Left ventricle myocardium superior (tissue), 1 donor: ENCODE measurements at places on chromosomes 4 and X.
A peak's percentile ranks its signal among the peaks of the same experiment; 100 is the strongest.

GRCh38 chr4:18935659-18936345 is 914.2 kb upstream of the LCORL start:
- no peak for DNase-seq

DNA sequence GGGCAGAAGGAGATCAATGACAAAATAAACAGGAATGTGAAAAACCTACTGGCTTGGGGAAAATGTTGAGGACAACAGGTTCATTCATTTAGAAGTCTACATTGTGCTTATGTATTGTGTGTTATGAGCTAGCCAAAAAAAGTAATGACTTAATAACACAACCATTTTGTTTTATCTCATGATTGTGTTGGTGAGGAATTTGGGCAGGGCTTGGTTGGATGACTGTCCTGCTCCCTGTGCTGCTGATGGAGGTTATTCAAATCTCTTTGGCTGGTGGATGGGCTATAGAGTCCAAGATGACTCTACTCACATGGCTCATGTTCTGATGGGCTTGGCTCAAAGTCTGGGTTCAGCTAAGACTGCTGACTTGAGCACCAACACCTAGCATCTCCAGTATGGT is 116.3 kb downstream of the HS3ST1 start:
- no peak for DNase-seq

DNA sequence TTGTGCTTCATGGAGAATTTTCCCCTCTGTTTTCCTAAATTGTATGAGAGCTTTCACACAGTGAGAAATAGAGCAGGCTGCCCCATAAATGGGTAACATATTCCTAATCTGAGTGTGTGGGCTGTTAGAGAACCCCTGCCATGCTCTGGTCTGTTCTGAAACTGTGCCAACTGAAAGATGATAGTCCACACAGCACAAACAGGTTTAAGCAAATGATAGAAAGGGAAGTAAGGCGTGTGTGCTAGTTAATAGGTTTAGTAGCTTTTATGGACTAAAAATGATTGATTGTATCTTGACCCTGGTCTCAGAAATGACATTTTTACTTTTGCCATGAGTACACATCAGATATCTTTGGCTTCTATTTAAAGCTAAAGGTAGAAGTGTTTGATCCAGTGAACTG is 106.2 kb downstream of the PRRG1 start:
- no peak for DNase-seq

- DNase-seq: no peak
Measured at GRCh38 chrX:100445593-100445992, 35.5 kb upstream of the PCDH19 start.

DNA sequence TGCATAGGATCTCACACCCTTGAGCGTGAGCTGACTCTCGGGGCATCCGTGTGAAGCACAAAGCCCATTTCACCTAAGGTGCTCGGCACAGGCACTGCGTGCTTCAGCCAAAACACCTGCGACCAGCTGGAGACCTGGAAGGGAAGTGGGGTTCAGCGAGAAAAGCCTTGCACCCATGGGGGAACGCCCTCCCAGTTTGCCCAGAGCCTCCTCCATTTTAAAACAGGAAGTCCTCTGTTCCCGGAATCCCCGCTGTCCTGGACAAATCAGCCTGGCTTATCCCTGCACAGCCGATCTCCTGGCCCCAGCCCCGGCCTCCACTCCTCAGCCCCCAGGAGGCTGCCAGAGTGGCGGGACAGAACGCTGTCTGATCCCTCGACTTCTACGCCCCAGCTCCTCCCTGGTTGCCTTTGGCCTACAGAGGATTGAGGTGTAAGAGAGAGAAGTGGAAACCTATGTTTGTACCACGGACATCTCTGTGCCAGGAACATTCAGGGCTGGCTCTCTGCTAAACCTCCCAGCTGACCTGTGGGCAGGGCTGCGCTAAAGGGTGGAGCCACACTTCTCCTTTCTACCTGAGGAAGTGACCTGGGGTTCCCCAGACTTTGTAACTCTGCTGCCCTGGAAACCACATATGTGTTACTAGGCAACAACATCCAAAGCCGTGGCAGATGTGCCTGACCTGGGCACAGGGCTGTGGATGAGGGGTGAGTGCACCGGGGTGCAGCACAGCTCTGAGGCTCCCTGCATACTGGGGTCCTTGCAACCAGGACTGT is 3.8 kb upstream of the C4orf50 start:
- DNase-seq: no peak

DNA sequence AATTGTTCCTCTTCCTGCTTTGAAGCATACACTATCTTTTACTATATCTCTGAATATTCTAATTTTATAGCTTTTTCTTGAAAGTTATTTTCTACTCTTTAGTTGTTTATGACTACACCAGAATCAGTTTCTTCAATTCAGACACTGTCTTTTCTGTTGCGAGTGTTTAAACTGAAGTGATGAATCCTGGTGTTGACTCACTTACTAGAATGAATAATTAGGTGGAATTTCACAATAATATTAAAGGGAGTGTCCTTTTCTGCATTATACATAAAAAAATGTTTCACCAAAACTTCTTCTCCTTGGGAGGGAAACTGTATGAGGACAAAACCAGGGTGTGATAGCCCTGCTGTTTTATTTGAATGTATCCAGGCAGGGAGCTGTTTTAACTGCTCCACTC is 1383.1 kb downstream of the C4orf33 start:
- DNase-seq: no peak

GRCh38 chrX:132119821-132120515 is 7.9 kb downstream of the FRMD7 start:
- DNase-seq: no peak

- no peak for DNase-seq
Measured at GRCh38 chr4:26731351-26732035, 129.1 kb upstream of the STIM2 start.

DNA sequence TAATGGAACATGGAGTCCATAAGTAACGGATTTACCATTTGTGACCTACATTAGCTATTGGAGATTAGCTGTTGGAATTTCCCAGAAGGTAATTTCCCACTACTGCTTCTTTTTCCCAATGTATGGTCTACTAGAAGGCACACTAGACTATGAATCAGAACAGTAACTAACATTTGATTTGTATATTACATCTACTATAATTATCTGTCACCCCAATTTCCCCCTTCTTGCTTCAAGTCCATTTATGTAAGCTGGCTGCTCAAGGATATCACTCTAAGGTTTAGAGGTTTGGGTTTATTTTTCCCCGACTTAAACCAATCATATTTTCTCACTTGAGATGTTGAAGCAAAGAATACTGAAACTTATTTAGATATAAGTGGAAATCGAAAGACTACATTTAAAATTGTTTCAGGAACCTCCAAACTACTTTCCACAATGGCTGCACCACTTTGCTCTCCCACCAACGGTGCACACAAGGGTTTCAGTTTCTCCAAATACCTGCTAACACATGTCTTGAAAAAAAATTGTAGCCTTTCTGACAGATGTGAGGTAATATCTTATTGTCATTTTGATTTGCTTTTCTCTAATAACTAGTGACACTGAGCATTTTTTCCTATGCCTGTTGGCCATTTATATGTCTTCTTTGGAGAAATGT is 33.3 kb upstream of the H2AZ1 start:
- no peak for DNase-seq

DNA sequence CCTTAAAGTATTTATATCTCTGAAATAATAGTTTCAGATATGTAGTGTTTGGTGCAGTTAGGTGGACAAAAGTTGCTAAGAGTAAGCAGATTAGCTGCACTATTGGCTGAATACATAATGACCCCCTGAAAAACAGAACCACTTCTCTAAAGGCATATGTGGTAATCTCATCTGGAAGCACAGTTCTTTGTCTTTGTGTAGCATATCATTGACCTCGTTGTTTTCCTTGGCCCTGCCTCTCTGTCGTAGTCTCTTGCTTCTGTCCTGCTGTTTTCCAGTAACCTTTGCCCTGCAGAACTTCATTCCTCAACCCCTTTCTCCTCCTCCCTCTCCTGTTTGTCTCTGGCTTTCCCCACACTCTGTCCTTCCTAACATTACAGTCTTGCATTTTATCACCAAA is 41.4 kb downstream of the JADE3 start:
- no peak for DNase-seq

GRCh38 chrX:148811236-148811635 is 310.8 kb downstream of the AFF2 start:
- no peak for DNase-seq

DNA sequence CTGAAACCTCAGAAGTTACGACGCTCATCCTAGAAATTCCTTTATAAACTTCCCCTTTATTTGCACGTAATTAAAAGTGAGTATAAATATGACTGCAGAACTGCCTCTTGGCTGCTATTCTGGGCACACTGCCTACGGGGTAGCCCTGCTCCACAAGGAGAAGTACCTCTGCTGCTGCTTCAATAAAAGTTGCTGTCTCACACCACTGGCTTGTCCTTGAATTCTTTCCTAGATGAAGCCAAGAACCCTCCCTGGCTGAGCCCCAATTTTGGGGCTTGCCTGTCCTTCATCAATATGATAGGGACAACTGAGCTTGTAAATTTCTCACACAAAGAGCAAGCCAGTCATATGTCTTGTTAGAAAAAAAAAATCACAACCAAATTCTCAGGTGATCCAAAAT is 115.8 kb downstream of the VEGFC start:
- peak; percentile 39 for DNase-seq

GRCh38 chrX:86148024-86148511 is at the start of gene DACH2:
TSS of gene DACH2 (plus strand) at chrX:86148451.
- DNase-seq: peak; percentile 75

- no peak for DNase-seq
Measured at GRCh38 chrX:142977128-142977914, 48.4 kb upstream of the SPANXN4 start.

DNA sequence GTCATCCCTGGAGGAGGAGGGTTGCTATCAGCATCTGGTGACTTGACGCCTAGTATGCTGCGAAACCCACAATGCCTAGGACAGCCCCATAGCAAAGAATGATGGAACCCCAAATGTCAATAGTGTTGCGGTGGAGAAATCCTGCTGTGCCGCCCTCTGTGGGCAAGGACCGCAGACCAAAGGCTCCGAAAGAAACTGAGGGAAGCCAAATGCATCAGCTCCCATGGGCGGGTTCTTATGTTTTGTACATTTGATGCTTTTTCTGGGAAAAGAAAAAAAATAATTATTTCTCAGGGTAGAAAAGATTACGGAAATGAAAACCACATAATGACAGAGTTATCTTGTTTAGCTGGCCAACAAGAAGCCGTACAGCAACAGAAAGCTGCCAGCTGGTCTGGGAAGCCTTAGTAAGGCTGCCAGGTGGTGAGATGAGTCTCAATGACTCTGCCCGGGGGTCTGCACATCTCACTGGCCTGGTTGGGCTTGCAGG is 95.0 kb upstream of the TBL1X start:
- no peak for DNase-seq

DNA sequence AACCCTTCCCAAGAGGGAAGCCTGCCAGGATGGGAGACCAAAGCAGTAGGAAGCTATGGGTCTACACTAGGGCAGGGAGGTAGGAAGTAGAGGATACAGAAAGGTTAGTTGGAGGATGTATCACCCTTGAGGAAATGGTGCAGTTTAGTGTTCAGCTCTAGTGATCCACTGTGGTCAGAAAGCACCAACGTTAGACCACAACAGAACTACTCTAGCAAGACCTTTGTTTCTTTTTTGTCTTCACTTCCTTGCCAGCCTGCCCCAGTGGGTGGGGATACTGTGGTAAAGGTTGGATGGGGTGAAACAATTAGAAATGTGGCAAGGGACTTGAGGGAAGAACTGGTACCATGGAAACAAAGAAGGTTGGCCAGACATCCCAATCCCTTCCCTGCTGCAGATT is 83.3 kb downstream of the DDIT4L start:
- DNase-seq: no peak

DNA sequence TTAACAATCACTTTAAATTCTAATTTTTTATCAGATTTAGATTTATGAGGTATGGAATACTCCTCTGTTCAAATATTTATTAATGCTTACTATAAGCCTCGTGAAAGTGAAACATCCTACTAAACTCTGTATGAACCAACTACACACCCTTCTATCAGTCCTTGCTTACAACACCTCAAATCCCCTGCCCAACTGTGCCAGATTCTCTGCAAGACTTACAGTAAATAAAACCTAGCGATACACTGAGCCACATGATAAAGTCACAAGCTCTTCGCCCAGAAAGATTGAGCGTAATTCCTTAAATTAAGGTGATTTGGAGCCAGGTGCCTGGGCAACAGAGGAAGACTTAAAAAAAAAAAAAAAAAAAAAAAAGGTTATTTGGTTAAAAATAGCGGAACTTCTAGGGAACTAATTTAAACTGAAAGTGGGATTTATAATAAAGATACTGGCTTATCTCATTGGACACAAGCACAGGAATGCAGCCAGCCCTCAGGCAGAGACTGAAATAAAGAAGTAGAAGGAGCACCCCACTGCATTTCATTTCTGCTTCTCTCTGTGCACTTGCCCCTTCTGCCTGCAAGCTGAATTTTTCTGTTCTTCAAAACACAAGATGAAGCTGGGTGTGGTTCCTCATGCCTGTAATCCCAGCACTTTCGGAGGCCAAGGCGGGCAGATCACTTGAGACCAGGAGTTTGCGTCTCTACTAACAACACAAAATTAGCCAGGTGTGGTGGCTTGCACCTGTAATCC is 17.5 kb upstream of the C4orf36 start:
- no peak for DNase-seq

- DNase-seq: peak; percentile 65
Measured at GRCh38 chrX:75746891-75747639, 38.0 kb downstream of the MAGEE2 start.

GRCh38 chr4:94127707-94128328 is 79.8 kb upstream of the SMARCAD1 start:
- DNase-seq: no peak

DNA sequence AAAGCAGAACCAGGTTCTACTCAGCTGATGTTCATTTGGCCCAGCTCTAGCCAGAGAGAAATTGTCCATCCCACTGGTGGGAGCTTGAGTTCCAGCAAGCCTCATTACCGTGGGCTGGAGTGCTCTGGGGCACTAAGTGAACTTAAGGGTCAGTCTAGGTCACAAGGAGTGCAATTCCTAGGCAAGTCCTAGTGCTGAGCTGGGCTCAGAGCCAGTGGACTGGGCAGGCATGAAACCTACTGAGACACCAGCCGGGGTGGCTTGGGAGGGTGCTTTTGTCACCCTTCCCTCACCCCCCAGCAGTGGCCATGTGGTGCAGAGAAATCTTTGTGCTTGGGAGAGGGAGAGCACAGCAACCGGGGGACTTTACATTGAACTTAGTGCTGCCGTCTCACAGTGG is 39.4 kb downstream of the GSX2 start:
- DNase-seq: peak; percentile 55

- no peak for DNase-seq
Measured at GRCh38 chrX:155231163-155231562, 14.9 kb downstream of the VBP1 start.

- DNase-seq: no peak
Measured at GRCh38 chrX:139204571-139204897, 326.0 kb upstream of the F9 start.

DNA sequence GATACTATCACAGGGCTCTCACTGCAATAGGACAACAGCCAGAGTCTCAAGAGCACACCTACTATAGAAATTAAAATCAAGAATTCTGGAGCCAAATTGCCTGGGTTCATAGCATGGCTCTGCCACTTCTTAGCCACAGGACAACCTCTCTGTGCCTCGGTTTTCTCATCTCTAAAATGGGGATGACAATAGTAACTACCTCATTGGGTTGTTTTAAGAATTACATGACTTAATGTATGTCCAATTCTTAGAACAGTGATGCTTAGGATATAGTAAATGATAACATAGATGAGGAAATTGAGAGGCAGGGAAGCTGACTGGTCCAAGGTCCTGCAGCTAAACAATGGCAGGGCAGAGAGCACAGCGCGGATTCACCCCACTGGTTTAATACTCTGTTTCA is 11.0 kb upstream of the ODAPH start:
- DNase-seq: no peak
